ENCODE measurements at places on chromosomes 4 and X. TPM values are rescaled to one million over a fixed set of nuclear protein-coding genes. Genes with fewer than 3 reads are reported as not detected.
A peak's percentile ranks its signal among the peaks of the same experiment; 100 is the strongest.

MAGEA1 gene
- total RNA-seq: not detected

SLC10A6 gene
- 0.51 TPM for total RNA-seq

BMPR1B gene
- 0.17 TPM for total RNA-seq

SMIM14 gene
- 35.4 TPM for total RNA-seq

GRCh38 chrX:101957174-101957573 lies 25.3 kb upstream of the ZMAT1 start:
- no peak for DNase-seq

GRCh38 chr4:45778514-45778913 lies 345.3 kb downstream of the GABRG1 start:
- no peak for DNase-seq

DNA sequence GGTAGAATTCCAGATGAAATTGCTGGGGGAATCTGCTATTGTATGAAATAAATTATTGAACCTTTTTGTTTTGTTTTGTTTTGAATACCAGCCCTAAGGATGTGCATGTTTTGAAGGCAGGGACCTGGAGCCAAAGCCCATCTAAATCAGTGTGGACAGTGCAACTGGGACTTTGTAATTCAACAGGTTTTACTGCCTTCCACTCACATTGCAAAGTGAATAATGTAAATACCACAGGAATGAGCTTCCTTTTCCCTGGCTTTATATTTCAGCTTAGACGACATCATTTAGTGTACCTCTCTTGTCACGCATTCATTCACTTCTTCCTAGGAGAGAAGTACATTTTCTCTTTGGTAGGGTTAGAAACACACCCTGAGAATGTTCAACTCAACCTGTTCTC lies 795.0 kb downstream of the CENPC start:
- DNase-seq: peak; percentile 46

DNA sequence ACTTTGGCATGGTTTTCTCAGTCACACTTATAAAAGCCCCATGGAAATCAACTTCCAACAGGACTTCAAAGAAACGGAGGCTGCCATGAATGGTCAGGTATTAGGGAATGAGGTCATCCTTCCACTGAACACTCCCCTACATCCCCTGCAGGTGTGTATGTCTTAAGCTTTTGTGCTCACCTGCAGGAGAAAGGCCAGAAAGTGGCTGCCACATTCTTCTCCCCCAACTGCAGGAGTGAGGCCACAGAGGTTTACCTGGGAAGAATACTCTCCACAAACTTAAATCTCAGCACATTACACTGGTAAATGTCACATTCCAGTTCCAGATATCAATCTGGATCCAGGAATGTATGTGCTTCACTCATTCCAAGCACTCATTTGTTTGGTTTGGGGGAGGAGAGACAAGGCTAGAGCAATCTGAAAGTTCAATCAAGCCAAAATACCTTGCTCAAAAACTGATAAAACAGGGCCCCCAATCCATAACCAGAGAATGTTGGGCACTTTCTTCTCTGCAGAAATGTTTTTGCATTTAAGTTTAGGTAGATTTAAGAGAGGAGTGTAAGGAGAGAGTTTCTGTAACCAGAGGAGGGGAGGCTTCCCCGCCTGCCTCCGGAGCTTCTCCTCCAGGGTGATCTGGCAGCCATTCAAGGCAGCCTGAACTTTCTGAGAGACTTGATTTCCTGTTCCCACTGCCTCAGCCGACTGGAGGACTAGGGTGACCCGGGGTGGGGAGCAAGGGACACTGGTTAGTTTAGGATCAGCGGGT lies 15.4 kb downstream of the FAM9C start:
- DNase-seq: peak; percentile 55

GRCh38 chr4:105135785-105136184 lies 10.9 kb upstream of the TET2 start:
- no peak for DNase-seq

GRCh38 chr4:188328966-188329365 lies 189.7 kb downstream of the TRIML1 start:
- no peak for DNase-seq

DNA sequence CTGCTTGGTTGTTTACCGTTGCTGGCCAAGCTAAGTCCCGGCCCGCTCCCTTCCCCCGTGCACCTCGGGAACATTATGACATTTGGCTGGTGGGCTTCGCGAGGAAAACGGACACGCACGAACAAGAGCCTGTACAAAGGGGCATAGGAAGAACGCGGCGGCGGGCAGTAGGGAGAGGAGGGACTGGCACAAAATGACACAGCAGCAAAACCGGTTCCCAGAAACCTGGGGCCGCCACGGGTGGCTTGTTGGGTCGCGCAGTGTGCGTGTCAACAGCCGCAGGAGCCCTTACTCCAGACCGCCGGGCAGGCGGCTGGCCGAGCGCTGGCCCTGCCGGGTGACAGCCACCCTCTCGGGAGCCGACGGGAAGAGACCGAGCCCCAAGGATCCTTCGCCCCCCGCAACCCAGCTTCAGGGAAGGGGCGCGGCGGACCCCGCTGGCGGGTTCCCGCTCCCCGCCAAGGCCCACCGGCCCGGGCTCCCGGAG lies 1.6 kb upstream of the LIN54 start:
- DNase-seq: no peak

GRCh38 chrX:78024349-78025059 lies 55.1 kb upstream of the PGAM4 start:
- peak; percentile 26 for DNase-seq

GRCh38 chrX:70030301-70030767 lies 19.4 kb downstream of the AWAT2 start:
- peak; percentile 56 for DNase-seq

GRCh38 chr4:6472387-6473263 lies at the start of gene PPP2R2C:
TSS of gene PPP2R2C (minus strand) at chr4:6472614. CDS start at chr4:6472229, 385 bp downstream.
- DNase-seq: no peak

DNA sequence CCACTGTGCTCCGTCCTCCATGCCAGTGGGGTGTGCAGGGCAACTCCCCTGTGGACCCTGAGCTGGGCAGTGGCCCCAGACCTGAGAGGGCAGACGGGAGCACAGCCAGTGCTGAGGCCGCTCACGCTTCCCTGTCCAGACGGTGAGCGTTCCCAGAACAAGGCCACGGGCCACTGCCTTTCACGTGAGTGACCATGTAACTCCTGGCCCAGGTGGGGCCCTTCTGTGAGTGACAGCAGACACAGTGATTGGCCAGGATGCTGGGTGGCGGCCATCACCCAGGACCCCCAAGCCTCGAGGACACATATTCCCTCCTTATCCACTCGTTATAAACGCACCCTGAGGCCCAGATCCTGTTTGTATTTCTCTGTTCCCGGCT lies 10.5 kb downstream of the NSG1 start:
- DNase-seq: no peak

- DNase-seq: no peak
Measured at GRCh38 chrX:155968791-155969190, 28.7 kb upstream of the IL9R start.

- DNase-seq: no peak
Measured at GRCh38 chr4:42150653-42151567, 1.5 kb downstream of the BEND4 start.

DNA sequence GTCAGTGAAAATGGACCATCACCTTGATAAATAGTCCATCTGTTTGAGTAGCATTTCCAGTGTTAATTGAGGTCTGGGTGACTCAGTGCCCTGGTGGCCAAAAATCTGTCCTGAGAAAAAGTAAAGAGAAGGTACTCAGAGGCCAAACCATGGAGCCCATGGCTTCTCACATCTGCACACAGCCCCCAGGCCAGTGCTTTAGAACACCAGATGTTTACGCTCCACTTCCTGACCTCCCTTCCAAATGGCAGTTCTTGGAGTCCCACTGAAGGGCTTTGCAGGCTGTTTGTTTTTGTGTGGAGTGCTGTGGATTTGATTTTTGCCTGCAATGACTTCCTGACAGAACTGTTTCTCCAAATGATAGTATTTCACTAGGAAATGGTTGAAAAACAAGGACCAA lies 60.2 kb upstream of the GPC4 start:
- DNase-seq: no peak

DNA sequence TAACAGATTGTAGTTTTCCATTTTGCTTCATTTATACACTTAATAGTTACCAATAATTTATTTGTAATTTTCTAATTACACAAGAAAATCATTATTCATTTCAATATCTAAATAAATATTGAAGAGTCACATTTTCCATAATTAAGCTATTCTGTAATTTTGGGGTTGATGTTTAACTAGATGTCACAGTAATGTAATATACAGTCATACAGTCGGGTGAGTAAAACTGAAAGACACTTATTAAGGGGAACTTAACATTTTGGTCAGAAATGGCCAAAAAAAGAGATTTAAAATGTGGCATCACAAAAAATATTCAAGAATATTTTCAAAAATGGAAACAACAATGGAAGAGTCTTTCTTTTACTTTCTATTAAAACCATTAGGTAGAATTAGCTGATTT lies 1080.3 kb downstream of the ARAP2 start:
- DNase-seq: no peak

GRCh38 chr4:78065508-78066192 lies 8.5 kb downstream of the FRAS1 start:
- DNase-seq: no peak

Data from fibroblast of lung (primary cell).